ENCODE measurements at places on chromosomes 6 and 20. TPM values are rescaled to one million over a fixed set of nuclear protein-coding genes. Genes with fewer than 3 reads are reported as not detected.
A peak's percentile ranks its signal among the peaks of the same experiment; 100 is the strongest.

Gene FAM210B
- 25.4 TPM for total RNA-seq

DNA sequence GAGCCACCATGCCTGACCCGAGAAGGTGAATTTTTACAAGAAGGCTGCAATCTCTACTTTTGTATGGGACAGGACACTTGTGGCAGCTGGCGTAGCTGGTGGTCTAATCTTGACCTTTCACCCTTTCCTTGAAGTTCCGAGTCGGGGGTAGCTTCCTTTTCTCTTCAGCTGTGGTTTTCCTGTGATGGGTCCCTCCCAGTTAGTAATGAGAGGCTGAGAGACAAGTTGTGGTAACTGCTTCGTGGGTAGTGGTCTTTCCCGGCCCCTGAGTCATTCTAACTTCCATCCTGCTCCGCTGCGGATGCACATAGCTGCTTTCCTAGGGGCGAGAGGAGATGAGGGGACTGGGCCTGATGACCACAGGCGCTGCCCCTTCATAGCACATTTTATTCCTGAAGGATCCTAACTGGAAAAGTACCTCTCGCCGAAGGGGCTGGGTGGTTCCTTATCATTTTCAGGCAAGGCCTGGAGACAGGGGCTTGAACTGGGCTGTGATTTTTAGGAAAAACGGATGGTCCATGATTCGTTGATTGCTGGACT, 3.1 kb downstream of the SYNJ2 start:
- no peak for DNase-seq

DNA sequence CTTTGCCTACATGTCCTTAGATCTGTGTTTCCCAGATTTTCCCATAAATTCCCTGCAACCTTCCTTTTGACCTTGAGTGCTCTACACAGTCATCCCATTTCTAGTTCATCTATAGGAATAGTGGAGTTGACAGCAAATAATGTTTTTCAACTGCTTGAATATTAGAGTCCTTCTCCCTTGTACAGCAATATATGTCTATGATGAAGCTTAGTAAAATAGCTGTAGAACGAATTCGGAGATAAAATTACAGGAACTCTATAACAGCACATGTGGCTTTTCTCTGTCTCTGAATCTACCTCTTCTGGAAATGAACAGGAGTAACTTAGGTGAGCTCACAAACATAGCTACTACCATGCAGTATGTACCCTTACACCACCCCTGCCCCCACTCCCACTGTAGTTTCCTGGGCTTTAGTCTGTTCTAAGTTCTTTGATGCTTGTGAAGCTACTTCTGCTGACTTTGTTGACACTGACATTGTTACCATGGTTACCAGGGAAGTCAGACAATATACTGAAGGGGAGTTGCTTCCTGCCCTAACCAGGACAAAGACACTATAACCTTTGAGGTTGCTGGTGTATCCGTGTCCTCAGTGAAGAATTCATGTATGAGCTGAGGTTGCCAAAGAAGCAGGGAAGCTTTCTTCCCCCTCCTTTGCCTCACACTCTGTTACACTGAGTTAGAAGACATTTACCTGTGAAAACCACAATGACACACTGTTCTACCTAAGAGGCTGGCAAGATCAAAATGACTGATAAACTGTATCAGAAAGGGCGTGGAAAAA, 35.8 kb upstream of the SHLD1 start:
- peak; percentile 29 for DNase-seq

GRCh38 chr20:47317127-47317895, 39.2 kb downstream of the ZMYND8 start:
- peak; percentile 85 for DNase-seq

Gene LY6G6C
- total RNA-seq = 0.24 TPM

DNA sequence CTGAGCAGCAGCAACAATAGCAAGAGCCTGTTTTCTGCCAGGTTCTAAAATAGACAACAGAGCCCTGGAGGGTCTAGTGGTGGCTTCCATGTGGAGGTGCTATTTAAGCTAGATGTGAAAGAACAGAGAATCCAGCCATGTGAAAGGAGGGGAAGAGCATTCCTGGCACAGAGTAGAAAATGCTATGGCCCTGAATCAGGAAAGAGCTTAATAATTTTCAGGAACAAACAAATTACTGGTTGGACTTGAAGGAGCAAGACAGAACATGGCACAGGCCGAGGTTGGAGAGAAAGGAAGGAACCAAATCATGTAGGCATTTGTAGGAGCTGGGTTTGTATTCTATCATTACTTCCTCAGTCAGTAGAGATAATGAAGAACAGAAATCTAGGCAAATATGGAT, 98.3 kb downstream of the AIG1 start:
- DNase-seq = no peak

DNA sequence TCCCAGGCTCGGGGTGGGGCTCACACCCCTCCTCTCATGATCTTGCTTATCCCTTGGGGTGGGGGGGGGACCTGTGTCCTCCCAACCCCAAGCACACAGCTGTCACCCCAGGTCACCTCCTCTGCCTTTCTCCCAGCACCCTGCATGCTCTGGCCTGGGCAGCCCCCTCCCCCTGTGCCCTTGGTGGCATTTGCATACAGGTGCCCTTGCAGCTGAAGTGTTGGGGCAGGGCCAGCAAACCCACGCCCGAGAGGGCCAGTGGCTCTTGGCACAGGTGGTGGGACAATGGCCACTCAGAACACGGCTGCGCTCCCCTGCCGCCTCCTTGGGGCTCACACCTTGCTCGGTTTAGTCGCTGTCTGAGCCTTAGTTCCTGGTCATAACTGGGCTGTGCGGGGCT, 11.3 kb upstream of the MYT1 start:
- DNase-seq = no peak

GRCh38 chr20:52684176-52684575, 288.0 kb upstream of the TSHZ2 start:
- DNase-seq = no peak

DNA sequence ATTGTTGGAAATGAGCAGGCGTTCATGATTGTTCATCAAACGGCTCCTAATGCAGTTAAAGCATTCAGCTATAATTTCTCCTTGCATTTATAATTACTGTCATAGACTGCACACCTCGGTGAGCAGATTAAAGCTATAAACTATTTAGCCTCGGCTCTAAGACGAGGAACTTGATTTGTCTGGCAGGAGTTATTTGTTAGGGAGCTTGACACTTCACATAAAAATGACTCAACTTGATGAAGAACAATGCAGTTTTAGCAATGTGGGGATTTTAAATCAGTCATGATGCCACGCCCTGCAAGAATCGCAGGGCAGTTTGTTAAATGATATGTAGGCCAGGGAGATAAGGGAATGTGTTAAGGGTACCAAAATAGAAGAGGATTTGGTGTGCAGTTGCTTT, 290.2 kb downstream of the TSHZ2 start:
- no peak for DNase-seq

- DNase-seq = no peak
Measured at GRCh38 chr6:3484946-3485345, 28.1 kb upstream of the SLC22A23 start.

Gene SLC12A5
- 8.7 TPM for total RNA-seq

DNA sequence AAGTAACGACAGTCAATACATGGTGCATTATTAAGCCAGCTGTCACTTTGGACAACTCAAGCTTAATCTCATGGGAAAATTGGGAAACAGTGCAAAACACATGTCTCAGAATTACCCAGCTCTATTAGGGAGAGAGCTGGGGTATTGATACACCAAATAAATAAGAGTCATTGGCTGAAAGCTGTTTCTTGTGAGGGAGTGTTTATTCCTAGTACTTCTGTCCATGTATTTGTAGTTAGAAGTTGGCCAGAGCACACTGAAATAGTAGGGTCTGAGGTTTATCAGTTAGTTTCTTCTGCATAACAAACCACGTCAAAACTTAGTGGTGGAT, 192.0 kb upstream of the RALGAPA2 start:
- no peak for DNase-seq

GRCh38 chr6:113540466-113540865, 316.7 kb upstream of the MARCKS start:
- no peak for DNase-seq

Gene BAK1
- 40.0 TPM for total RNA-seq

Gene DBNDD2
- total RNA-seq = 39.1 TPM

Gene SLC22A2
- total RNA-seq = 0.86 TPM
